DMS 273 treated with DMSO at 0.1 percent for 48 hours (cell line): ENCODE measurements at places on chromosomes 4 and X.

GRCh38 chrX:152987801-152988200 lies 6.1 kb downstream of the PNMA5 start:
- no peak for DNase-seq

DNA sequence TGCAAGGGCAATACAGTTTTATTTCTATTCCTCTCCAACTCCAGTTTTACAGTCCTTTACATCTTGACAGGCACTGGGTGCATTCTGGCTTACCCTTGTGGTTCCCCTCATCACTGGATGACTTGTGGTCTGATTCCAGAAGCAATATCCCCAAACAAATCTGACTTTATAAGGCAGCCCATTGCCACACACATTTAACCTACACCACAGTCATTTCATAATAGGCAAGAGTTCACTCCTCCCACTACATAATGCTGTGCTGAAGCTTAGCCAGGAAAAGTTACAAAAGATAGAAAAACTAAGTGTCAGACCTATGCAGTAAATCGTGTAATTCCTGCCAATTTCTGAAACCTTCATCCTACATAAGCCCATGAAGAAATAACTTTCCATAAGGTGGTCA lies 82.9 kb upstream of the MID1IP1 start:
- DNase-seq = no peak

- DNase-seq = no peak
Measured at GRCh38 chrX:137695417-137695816, 129.5 kb downstream of the ZIC3 start.

GRCh38 chr4:176549161-176549865 lies 229.5 kb downstream of the SPCS3 start:
- no peak for DNase-seq

- DNase-seq = no peak
Measured at GRCh38 chr4:153120235-153120634, 84.0 kb upstream of the TRIM2 start.

DNA sequence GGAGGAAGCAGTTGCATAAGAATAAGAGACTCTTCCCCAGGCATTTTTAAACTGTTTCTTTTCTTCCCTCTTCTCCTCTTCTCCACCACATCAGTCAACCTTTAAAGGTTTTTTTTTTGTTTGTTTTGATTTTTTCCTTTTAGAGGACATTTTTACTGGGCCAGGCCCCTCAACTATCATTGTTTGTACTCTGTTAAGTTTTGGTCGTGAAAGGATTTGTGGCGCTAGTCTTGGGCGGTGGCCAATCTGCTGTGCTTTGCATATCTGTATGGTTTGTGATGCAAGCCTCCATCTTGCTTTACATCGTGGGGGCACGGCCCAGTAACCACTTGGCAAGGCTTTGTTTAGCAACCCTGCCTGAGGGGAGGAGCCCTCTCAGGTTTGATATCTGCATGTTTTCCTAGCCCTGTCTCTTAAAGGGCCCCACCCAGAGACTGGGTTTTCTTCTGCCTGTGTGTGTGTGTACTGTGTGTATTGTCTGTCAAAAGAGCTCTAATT lies 101.9 kb upstream of the SLITRK2 start:
- DNase-seq = no peak

DNA sequence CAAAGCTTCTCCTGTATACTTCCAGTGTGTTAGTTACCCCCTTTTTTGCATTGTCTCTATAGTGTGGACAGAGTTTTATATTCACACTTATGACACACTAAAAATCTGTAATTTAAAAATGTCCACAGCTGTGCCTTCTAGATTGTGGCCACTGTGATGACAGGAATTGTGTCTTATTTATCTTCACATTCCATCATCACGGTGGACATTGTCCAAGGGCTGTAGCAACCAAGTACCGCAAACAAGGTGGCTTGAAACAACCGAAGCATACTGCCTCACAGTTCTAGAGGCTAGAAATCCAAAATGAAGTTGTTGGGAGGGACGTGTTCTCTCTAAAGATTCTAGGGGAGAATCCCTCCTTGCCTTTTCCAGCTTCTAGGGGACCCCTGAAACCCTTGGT lies 32.3 kb downstream of the CHRNA9 start:
- no peak for DNase-seq

GRCh38 chr4:134934036-134934808 lies 732.6 kb upstream of the PABPC4L start:
- DNase-seq = no peak

GRCh38 chrX:109843963-109844751 lies 111.1 kb upstream of the ACSL4 start:
- no peak for DNase-seq

DNA sequence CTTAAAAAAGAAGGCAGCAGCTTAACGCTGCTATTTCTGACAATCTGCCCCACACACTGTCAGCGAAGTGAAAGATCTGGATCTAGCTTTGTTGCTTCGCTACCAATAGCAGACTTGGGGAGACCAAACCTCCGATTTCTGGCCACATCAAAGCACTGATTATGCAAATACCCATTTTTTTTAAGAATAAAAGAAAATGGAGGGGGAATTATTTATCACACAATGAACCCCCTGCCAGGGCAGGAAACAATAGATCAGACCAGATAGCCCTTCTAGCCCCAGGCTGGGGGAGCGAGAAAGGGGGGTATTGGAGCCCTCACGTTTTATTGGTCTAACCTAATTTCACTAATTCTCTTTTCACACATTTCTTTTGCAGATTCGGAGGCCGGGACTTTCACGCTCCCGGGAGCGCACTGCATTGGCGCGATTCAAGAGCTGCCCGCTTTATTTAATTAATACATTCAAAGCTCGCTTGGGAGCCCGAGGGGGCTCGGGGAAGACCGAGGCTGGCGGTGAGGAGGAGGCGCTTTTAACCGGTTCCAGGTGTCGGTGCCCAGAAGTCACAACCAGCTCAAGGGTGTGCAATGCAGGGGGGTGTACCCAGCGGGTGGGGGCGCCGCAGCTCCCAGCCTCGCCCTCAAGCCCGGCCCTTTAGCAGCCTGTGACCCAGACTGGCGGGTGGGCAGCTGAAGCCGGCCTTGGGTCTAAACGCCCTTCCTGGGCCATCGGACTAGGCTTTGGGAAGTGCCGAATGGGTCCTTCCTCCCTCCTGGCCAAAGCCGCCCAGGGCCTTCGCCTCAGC lies 5.5 kb downstream of the NEUROG2 start:
- no peak for DNase-seq

GRCh38 chrX:134969726-134970125 lies 21.1 kb upstream of the SMIM10 start:
- no peak for DNase-seq

DNA sequence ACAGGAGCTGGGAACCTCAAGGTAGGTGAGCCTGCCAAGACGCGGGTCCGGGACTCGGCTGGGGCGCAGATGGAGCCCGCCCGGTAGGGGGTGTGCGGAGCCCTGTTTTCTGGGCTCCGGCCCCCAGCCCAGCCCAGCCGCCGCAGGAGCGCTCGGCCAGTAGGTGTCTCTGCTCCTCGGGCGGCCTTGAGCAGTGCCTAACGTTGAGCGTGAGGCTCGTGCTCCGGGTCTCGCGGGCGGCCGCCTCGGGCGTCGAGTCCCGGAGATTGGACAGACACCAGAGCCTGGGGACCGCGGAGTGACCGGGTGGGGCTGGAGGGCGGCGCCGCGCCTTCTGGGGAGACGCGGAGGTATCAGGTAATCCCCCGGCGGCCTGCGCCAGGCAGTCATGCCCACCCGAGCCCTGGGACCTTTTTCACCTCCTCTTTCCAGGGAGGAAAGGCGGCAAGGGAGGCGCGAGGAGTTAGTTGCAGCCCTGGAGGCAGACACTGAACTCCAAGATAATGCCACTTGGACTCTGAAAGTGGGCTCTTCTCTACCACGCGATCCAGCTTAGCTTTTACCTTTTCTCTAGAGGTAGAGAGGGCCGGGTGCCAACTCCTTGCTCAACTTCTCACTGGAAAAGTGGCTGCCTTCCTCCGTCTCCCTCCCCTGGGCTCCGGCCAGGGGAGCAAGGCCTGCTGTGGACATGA lies 14.5 kb upstream of the FGG start:
- DNase-seq = no peak

DNA sequence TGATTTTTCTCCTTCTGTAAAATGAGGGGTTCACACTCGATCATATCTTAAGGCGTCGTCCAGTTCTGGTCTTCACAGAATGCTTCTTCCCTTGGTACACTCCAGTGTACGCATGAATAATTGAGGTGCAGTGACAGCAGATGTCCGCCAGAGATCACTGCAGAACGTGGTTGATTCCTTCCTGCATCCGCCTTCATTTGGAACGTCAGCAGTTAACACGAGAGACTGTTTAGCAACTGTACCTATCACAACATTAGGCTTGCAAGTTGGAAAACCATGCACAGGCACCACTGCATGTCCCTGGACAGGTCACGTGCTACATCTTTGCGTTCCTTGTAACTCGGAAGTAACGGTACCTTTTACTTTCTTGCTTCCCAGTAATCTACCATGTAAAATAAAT lies 66.0 kb upstream of the GEMIN8 start:
- DNase-seq = no peak

- DNase-seq = no peak
Measured at GRCh38 chrX:101408532-101408841, 465 bp downstream of the HNRNPH2 start.

DNA sequence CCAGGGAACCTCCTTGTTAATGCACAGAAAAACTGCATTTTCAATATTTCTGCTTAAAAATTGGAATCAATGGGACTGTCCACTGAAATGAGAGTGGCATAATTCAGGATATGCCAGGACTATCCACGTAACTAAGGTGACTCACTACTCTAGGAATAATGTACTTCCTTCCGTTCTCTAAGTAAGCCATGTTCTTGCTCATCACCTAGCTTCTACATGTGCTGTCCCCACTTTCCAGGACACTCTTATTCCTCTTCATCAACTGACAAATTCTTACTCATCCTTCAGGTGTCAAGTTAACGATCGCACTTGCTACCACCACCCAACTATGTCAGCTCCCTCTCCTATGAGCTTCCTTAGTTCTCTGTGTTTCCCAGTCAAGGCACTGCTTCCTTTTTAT lies 342.8 kb upstream of the F9 start:
- no peak for DNase-seq

DNA sequence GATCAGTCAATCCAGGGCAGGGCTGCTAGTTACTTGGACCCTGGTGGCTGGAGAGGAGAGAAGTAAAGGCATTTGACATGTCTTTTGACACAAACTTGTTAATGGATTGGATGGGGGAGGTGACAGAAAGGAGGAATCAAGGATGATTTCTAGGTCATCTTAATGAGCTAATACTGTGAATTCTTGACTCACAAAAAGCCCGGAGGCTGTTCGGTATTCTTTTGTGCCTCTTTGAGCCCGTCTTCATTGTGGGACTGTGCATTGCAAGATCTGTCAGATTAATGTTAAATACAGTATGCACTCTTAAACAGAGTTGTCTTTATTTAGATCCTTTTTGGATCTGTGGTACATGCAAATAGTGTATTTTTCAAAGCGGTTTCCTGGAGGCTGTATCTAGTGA lies 25.1 kb downstream of the POLA1 start:
- DNase-seq = no peak

GRCh38 chrX:108270739-108271396 lies 167.4 kb downstream of the COL4A6 start:
- no peak for DNase-seq

DNA sequence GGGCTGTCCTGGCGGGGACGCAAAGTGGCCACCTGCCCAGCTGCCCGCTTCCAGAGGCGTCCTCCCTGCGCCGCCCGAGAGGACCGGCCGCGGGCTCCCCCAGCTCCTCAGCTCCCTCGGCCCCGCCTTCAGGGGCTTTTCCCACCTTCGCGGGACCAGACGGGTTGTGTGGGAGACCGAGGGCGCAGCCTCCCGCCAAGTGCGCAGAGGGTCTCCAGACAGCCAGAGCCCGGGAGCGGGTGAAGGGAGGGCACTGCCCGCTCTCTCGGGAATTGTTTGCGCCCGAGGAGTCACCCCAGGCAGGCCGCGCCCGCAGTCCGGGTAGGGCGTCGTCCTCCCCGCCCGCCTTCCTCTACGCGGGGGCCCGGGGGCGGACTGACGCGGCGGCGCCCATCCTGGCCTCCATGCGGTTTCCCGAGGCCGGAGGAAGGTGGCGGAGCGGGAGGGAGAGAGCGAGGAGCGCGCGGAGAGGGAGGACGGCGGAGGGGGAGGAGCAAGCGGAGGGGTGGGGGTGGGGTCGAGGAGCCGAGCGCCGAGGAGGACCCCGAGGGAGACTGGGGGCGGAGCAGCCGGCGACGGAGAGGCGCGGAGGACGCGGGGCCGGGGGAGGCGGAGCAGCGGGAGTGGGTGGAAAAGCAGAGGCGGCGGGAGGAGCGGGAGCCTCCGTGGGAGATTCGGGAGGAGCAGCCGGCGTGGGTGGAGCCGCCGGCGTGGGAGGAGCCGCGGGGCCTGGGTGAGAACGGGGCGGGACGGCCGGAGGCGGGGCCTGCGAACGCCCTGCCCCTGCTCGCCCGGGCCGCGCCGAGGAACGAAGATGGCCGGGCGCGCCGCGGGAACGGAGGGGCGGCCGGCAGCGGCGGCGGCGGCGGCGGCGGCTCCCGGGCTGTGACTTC lies 47.5 kb downstream of the CLDN34 start:
- DNase-seq = peak; percentile 36

GRCh38 chrX:44570522-44570921 lies 27.9 kb upstream of the FUNDC1 start:
- no peak for DNase-seq

- no peak for DNase-seq
Measured at GRCh38 chr4:7089213-7089986, 21.5 kb upstream of the GRPEL1 start.

- DNase-seq = no peak
Measured at GRCh38 chr4:121277194-121278105, 103.4 kb downstream of the QRFPR start.

- no peak for DNase-seq
Measured at GRCh38 chr4:40788331-40788730, 38.6 kb downstream of the NSUN7 start.

GRCh38 chr4:6892909-6893202 lies 16.8 kb upstream of the TBC1D14 start:
- DNase-seq = no peak

GRCh38 chr4:5795580-5795979 lies 84.6 kb downstream of the EVC start:
- DNase-seq = no peak

GRCh38 chr4:24604558-24605214 lies 20.3 kb upstream of the DHX15 start:
- no peak for DNase-seq

DNA sequence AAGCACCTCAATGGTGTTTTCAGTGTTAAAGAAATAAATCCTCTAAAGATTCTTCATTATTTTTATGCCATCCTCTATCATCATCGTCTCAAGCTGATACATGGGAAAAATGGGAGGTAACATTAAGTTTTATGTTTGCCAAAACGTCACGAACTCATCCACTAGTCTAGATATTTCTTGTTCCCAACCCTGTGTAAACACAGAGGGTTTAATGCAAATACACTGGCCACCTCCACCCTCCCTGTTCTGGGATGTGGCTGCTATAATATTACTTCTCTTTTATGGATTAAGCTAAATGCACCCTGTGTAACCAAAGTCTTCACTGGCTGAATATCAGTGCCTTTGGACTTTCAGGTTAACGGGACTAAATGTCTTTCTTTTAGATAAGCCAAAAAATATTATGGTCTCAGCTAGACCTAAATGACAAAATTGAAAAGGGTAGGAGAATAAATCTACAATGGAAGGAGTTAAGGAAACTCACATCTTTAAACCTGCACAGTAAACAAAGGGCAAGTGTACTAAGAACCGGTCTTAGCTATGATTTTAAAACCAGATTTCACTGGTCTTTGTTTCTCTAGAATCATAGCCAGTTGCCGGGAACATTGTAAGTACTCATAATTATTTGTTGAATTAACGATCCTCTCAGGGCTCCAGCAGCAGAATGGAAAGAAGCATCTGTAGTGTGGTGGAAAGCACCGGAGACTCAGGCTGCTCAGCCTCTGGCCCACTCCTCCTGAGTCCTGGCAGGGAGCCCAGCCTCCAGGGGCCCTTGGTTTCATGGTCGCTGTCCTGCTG lies 103.5 kb upstream of the NOCT start:
- DNase-seq = peak; percentile 0

GRCh38 chr4:54391104-54391503 lies 162.0 kb downstream of the PDGFRA start:
- no peak for DNase-seq
